ENCODE measurements at places on chromosomes 5 and 9.
A peak's percentile ranks its signal among the peaks of the same experiment; 100 is the strongest.

GRCh38 chr9:9620736-9621135 lies 992.1 kb downstream of the PTPRD start:
- DNase-seq: no peak

- DNase-seq: no peak
These were observed 123.9 kb upstream of the ADAMTSL1 start for GRCh38 chr9:18350036-18350435.

- DNase-seq: no peak
These were observed 3.0 kb upstream of the ANKRD34B start for GRCh38 chr5:80573062-80573461.

DNA sequence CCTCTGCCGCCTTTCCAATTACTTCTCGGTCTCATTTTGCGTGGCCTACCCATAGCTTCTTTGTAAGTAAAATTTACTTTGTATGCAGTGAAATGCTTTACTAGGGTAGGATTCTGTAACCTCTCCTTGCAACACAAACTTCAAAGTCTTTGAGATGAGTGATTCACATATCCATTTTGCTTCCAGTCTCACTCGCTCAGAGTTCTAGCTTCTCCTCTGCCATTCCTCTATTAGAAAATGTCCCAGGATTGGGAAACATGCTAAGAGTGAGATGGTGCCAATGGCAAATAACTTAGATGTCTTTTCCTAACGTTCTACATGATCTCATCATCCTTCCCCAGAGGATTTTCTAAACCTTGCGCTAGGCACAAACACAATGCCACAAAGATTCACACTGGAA lies 270.5 kb upstream of the SLC30A5 start:
- DNase-seq: no peak

DNA sequence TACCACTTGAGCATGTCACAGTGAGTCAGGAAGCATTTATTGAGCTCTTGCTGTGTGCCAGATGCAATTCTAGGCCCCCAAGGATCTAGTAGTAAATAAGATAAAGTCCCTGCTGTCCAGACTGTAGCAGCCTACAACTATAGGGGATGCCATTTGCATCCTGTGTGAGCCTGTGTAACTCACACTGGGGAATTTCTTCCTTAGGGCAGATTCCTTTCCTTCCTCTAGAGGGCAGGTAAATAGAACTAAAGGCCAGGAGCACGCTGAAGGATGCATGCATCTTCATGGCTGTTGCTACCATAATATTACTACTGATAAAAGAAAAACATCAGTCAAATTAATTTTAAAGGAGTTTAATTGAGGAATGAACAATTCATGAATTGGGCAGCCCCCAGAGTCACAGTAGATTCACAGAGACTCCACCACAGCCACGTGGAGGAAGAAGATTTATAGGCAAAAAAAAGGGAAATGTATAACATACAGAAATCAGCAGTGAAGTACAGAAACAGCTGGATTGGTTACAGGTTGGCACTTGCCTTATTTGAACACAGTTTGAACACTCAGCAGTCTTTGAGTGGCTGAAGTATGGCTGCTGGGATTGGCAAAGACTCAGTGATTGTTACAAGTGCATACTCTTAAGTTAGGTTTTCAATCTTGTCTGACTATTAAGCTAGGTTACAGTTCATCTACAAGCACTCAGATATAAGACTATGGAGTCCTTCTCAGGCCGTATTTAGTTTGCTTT lies 98.9 kb downstream of the ACTL7B start:
- no peak for DNase-seq

DNA sequence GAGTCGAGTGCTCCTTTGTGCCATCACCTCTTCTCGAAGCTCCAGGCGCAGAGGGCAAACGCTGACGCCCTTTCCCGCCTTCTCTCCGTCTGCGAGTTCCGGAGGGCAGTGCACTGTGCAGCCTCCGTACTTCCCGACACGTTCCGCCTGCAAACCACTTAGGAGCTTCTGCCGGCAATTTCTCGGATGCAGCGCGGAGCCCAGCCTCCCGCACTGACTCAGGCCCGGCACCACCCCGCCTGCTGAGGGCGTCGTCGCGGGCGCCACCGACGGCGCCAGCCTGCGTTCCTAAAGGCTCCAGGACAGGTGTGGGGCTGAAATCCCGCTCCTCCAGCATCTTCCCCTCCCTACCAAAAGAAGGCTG lies 9.3 kb upstream of the TRIM36 start:
- DNase-seq: no peak

- peak; percentile 9 for DNase-seq
These were observed 138.9 kb upstream of the CDKN2B start for GRCh38 chr9:22147813-22148527.

GRCh38 chr5:52887066-52887465 lies 99.3 kb downstream of the ITGA1 start:
- DNase-seq: no peak

DNA sequence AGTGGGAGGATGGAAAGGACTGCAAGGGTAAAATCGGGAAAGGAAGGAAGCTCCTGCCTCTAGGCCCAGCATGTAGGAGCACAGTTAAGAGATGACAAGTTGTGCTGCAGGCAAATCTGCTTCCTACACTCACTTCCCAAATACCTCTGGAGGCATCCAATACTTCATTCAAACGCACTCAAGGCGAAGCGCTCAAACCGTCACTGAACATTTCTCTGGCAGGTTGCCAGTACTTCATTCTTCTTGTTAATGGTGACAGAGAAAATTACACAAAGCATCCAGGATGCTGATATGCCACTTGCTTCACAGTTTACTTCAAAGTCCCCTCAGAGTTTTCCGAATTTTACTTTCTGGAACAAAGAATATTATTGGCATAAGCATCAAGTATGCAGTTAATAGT lies 59.8 kb downstream of the NREP start:
- no peak for DNase-seq

- peak; percentile 16 for DNase-seq
These were observed 2.5 kb upstream of the ZNF608 start for GRCh38 chr5:124748687-124749594.

DNA sequence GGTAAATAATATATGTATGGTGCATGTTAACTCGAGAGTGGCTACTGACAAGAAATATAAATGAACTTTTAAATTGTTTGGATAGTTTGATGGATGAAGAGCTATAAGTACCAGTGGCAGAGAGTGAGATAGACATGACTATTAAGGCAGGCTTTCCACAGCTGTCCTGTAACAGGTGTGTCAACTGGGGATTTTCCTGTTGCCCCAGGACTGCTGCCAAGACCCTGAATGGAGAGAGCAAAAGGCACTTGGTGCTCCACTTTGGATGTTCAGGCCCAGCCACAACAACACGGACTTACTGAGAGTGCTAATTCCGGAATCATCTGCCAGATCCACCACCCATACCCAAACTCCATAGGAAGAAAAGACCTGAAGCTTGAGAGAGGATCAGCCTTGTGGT lies 215.1 kb downstream of the SEC61B start:
- no peak for DNase-seq

DNA sequence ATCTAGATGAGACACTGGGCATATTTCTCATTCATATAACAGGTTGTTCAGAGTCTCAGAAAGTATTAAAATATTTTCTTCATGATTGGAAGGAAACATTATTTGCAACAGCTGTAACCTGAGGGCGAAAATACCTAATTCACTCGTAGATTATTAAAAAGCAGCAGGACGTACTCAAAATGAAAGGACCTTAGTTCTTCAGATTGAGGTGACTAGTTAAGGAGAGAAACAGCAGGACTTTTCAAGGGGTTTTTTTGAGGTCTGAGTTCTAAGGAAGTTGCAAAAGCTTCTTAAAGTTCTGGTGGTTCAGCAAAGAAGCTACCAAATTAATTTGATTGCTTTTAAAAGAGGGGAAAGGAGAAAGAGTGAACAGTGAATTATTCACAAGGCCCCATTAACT lies 174.9 kb downstream of the TMEM161B start:
- DNase-seq: no peak

GRCh38 chr9:112754578-112754977 lies 4.0 kb downstream of the SNX30 start:
- DNase-seq: peak; percentile 27

GRCh38 chr5:35665096-35665495 lies 47.4 kb downstream of the SPEF2 start:
- no peak for DNase-seq
